CD4-positive, alpha-beta T cell treated with Interleukin-12 subunit alpha and Interleukin-12 subunit beta, for 1 hour (primary cell): ENCODE measurements at places on chromosomes 16 and 17.

- peak; percentile 44 for DNase-seq
Observed at GRCh38 chr16:29664091-29664921, 1.3 kb downstream of the SPN start.

DNA sequence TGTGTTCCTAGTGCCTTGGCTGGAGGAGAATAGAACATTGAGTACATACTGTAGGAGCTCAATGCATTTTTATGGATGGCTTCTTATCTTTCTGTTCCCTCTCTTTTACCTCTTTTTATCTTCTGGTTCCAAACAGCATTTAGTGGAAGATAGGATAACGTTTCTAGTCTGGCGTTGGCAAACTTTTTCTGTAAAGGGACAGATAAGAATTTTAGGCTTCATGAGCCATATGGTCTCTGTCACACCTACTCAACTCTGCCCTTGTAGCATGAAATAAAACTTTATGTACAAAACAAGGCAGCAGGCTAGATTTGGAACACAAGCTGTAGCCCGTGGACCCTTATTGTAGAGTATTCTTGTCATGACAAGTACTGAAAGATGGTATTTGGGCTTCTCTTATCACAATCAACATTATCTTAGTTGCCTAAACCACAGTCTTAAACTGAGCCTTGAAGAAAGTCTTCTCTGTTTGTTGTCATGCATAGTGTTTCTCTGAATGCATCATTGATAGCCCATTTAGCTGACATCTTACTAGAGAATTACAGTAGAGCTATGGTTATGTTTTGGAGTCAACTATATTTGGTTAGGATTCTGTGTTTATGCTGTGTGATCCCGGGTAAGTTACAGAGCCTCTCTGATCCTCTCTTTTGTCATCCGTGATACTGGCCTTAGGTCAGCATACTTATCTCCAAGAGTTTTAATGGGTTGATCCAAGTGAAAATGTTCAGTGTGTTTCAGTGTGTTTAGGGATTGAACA is 80.2 kb downstream of the HS3ST4 start:
- DNase-seq, result no peak

DNA sequence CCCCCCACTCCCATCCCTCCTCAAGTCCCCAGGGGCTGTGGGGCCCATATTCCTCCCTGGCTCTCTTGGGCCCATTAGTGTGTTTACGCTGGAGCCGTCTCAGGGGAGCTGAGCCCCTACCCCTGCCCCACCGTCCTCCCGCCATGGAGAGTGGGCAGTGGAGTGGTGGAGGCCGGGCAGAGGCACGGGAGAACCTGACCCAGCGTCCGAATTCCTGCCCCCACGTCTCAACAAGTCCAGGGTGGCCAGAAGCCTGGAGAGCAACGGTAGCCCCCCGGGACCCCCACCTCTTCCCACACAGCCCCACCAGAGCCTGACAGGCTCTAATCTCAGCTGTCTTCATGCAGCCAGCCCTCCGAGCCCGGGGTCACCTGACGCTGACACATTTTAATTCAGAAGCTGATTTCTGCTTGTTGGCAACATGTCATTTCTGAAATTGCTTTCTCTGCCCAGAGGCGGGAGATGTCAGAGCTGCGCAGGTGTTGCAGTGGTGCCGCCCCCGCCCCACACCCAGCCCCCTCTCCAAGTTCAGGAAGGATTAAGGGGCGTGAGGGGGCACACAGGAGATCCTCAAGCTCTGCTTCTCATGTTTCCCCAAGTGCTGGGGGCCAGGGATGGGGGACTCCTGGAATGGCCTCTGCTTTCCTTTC is 32.6 kb downstream of the WNT9B start:
- no peak for DNase-seq

DNA sequence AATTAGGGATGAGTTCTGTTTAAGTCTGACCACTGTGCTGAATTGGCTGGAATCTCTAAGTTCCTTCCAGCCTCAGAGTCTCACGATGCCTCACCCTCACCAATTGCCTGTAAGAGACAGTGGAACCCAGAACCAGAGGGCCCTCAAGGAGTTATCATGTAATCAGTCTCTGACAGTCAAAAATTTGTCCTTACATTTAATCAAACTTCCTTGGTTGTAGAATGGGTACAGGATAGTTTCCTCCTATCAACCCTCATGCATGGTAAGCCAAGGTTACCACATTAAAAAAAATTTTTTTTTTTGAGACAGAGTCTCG is 83.2 kb downstream of the CDK5R1 start:
- no peak for DNase-seq

GRCh38 chr16:4272114-4272956 is 488 bp downstream of the TFAP4 start:
- DNase-seq, result peak; percentile 37

DNA sequence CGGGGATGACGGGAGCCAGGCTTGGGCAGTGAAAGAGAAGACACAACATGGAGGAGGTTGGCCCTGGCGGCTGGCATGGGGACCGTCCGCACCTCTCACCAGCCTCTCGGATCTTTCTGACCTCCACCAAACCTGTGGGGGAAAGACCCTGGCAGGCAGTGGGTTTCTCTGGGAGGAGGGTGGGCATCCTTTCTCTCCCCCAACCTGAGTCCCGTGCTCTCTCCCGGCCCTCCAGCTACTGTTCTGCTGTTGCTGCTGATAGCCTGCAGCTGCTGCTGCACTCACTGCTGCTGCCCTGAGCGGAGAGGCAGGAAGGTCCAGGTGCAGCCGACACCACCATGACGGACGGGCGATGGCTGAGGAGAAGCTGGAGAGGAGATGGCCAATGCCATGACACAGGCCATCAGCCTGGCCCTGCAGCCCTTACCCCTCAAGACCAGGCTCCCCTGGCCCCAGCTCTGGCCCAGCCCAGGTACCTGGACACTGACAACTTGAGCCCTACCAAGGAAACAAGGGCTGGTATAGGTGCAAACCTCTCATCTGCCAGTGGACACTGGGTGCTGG is 7.4 kb downstream of the SMIM5 start:
- no peak for DNase-seq

DNA sequence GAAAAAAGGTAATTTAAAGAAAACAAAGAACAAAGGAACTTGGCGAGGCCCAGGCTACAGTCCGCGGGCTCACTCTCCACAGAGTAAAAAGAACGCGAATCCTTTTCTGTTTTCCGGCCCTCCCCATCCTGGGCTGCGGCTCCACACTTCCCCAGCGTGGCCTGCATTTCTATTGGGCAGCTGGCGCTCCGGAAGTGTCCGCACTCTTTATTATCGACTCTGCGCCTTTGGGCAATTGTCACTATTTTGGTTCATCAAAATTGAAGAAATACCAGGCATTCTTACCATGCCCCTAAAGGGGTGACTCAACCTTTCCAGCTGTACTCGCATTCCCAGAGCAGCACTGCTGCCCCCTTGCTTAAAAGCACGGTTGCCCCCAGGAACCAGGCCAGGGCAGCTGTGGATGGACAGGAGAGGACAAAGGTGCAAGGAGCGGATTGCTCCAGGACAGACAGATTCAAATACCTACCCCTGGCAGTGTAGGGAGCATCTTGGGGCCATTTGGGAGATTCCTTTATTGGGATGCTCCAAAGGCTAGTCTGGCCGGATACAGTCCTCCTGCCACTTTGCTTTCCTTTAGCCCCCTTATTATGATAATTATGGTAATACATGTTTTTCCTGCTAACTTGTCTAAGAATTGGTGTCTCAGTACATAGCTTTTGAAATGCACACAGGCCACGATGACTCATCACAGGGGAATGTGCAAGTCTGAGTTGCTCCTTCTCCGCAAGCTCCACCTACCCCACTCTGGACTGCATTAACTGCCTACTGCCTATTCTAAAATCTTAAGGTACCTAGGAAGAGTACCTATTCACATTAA is 985 bp upstream of the SLFN12 start:
- peak; percentile 58 for DNase-seq

GRCh38 chr16:86730086-86730485 is 151.7 kb downstream of the FOXL1 start:
- DNase-seq, result no peak

GRCh38 chr16:68900009-68900408 is 56.7 kb downstream of the TANGO6 start:
- no peak for DNase-seq

DNA sequence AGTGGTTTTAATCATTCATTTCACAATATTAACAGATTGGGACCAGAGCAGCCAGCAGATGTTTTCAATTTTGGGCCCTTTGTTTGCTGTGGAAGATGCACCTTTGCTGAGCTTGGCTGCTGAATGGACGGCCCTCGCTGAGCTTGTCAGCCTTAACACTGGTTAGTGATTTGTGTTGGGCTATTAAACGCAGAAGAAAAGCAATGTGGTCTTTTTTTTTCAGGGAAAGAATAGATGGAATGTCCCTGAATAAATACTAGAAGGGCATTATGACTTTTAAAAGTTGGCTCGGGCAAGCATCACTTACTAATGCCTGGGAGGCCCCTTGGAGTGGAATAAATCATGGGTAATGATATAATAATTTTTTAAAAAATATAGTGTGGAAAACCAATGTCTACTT is 297.0 kb downstream of the MAP2K6 start:
- no peak for DNase-seq

DNA sequence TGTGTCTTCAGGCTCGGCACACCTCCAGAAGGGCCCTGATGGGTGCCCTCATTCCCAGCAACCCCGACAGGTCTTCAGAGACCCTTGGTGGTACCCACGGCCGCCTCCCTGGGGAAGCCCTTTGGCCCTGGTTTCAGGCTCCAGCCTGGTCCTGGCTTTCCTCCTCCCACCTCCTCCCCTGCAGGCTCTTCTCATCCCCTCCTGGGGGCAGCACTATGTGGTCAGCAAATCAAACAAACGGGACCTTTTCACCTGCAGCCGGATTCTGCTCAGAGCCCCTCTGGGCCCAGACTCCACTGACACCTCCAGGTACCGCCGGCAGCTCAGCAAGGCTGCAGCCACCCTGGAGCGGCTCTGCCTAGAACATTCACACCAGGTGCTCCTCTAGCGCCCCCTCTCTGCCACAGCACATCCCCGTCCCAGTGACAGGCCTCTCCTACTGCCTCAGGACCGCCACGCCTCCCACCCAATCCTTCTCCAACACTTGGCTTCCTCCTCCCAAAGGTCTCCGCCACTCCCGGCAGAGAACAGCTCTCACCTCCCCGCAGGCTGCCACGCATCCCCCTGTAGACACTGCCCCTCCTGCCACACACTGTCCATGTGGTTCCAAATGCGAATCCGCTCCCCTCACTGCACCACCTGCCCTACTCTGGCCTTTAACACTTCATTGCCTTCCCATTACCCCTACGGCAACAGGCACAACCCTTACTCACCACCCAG is 12.0 kb downstream of the CORO7 start:
- peak; percentile 35 for DNase-seq

DNA sequence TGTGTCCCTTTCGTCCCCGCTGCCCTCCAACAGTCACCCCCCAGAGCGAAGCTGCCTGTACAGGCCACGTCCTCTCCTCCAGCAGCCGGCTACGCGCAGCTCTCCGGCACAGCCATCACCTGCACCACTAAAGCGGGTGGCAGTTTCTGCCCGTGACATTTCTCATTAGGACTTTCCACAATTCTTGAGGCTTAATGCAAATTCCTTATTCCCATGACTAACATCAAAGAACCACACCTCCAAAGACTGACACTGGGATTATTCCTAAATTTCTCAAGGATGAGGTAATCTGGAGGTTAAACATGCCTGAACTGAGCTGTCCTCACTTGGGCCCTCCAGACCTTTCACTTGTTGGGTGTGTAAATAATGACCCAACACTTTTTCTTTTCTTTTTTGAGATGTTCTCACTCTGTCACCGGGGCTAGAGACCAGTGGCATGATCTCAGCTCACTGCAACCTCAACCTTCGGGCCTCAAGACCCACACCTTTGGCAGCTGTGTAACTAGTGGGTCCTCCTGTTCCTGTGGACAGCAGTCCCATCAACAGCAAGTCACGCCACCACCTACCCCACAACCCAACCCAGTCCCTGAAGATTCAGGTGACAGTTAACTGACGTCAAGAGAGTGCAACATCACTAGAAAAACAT is 11.7 kb downstream of the ANKRD11 start:
- DNase-seq, result no peak

DNA sequence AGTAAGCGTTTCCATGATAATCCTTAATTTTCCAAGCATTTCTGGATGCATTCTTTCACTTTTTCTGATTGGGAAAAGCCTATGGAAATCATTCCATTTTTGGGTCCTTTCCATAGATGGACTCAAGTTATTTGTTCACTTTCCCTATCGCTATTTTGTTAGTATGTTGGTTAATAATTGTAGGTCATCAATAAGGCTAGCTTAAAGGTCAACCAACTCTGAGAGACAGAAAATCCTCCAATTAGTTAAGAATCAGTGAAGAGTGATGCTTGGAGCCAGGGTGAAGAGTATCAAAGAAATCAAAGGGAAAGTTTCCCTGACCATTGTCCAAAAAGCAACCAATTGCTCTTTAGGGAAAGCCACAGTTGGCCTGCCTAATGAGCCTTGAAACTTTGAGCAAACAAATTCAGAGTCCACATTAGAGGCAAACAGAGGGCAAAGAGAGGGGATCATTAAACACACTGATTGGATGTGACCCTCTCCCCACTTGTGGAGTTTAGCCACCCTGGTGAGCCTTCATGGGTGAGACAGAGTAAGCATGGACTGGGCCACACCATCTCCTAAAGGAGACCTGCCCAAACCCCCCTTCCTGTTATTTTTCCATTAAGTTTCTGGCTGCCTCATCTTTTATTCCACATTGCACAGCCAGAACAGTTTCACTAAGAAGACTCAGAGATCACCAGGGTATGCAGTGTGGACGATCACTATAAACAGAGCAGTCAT is 133.4 kb upstream of the DYNLRB2 start:
- no peak for DNase-seq

- no peak for DNase-seq
Observed at GRCh38 chr17:70332356-70333210, 163.3 kb downstream of the KCNJ2 start.

DNA sequence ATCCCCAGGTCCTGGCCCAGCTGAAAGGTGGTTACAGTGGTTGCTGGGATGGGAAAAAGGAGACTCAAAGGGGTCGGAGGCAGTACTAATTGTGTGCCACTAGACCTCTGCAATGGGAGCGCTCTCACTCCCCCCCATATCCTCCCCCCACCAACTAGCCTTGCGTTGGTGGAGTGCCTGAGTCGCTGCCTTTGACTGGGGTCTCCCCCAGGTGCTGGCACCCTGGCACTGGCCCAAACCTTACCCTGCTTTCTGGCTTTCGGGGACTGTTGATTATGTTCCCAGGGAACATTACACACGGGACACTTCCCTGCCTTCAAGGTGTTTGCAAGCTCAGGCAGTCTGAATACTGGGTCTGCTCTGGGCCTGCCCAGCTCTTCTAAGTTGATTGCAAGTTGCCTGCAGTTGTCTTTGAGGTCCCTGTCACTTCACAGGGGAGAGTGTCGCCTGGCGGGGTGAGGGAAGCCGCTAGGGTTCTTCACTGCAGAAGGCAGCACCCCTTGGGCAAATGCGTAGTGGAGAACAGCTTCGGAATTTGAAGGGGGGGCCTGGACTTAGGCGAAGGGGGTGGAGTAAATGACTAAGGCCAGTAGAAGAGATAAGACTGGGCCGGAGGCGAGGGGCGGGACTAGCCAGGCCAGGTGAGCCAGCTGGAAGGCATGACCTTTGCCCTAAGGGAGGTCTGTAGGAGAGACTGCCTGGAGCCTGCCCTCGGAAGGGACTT is 98.0 kb downstream of the RAB11FIP4 start:
- DNase-seq, result no peak

DNA sequence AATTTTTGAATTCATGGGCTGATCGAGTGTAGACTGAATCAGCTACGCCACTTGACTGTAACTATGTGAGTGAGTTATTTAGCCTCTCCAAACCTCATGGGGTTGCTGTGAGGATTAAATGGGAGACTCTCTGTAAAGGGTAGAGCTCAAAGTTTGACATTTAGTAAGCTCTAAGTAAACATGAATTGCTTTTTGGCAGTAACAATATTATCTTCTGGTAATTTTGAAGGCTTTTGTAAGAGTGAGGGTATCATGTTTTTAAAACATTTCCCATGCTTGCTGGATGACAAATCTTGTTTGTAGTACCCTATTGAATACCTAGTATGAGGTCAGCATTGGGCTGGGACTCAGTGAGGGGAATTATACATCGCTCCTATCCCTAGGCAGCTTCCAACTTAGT is 35.3 kb downstream of the MRTFB start:
- DNase-seq, result no peak
